GM06990 (cell line): ENCODE measurements at places on chromosomes 7 and 10.

DNA sequence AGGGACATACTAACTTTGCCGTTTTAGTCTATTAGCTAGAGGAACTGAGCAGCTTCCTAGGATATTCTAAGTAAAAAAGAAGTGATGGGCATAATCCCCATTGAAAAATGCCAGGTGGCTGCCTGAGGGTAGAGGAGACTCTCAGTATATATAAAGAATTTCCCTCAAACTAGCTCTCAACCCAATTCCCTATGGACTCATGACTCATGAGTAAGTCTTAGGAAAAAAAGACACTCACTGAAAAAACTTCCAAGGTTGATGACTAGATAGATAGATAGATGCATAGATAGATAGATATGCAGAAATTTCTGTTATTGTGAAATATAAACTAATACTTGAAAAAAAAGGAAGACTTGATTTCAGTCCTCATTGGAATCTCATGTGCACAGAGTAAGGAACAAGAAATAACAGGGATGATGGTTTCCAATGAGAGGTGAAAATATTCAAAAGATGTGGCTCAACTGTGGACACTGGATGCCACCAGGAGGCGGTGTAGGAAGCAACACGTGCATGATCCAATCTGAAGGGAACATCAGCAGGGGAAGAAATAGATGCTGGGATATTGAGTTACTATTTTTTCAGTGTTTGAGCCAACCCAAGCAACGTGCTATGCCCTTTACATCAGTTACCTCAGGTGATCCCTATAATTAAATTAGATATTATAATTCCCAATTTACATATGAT lies 711.0 kb upstream of the LRRTM3 start:
- DNase-seq: no peak

DNA sequence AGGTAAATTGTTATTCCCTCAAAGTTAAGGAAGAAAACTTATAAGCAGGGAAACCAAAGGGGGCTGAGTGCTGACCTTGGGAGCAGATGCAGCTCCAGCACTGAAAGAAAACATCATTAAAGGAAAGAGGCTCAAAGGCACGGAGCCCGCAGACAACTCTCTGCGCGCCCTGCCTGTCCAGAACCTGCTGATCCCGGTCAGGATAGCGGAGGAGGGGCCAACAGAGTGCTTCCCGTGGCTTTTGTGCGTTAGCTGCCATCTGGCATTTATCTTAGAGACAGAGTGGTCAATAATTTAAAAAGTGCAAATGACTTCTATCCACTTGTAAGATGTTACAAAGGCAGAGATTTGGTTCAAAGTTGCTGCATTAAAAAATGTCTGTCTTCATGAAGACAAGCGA lies 162.1 kb downstream of the FANK1 start:
- no peak for DNase-seq

GRCh38 chr10:11884706-11885423 lies 61.7 kb downstream of the PROSER2 start:
- no peak for DNase-seq

GRCh38 chr10:87659571-87660483 lies at the start of gene PAPSS2:
Gene PAPSS2 (plus strand): TSS chr10:87659878. CDS start chr10:87659982, 104 bp downstream.
- DNase-seq: peak; percentile 36

- no peak for DNase-seq
These were observed 83.3 kb upstream of the GSDME start for GRCh38 chr7:24840563-24840962.

- no peak for DNase-seq
These were observed 74.6 kb upstream of the EGFR start for GRCh38 chr7:54944179-54944578.
